ENCODE measurements at places on chromosomes 1 and 21.

DNA sequence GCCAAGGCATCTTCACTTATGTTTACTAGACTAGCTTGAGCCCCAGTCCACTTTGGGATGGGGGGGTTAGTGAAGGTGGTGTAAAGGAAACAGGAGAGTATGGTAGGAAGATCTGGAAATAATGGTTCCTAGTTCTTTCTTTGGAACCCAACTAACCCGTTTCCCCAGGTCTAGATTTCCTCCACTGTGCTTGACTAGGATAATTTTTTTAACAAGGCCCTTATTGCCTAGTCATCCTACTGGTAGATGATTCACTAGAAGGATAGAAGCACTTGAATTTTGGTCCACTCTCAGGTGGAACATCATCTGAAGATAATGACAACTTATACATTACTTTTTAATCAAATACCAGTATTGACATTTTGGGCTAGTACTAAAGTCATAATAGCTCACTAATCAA, 45.9 kb upstream of the MYOCOS start:
- DNase-seq = no peak

GRCh38 chr21:39696618-39697017, 48.4 kb upstream of the IGSF5 start:
- no peak for DNase-seq

- no peak for DNase-seq
Measured at GRCh38 chr1:246669659-246670058, 54.5 kb upstream of the SCCPDH start.

GRCh38 chr1:53964109-53964508, 18.0 kb downstream of the LRRC42 start:
- no peak for DNase-seq

GRCh38 chr1:227182012-227182411, 136.3 kb downstream of the CDC42BPA start:
- DNase-seq = no peak

GRCh38 chr1:169858467-169858866, 35.2 kb downstream of the SCYL3 start:
- no peak for DNase-seq

DNA sequence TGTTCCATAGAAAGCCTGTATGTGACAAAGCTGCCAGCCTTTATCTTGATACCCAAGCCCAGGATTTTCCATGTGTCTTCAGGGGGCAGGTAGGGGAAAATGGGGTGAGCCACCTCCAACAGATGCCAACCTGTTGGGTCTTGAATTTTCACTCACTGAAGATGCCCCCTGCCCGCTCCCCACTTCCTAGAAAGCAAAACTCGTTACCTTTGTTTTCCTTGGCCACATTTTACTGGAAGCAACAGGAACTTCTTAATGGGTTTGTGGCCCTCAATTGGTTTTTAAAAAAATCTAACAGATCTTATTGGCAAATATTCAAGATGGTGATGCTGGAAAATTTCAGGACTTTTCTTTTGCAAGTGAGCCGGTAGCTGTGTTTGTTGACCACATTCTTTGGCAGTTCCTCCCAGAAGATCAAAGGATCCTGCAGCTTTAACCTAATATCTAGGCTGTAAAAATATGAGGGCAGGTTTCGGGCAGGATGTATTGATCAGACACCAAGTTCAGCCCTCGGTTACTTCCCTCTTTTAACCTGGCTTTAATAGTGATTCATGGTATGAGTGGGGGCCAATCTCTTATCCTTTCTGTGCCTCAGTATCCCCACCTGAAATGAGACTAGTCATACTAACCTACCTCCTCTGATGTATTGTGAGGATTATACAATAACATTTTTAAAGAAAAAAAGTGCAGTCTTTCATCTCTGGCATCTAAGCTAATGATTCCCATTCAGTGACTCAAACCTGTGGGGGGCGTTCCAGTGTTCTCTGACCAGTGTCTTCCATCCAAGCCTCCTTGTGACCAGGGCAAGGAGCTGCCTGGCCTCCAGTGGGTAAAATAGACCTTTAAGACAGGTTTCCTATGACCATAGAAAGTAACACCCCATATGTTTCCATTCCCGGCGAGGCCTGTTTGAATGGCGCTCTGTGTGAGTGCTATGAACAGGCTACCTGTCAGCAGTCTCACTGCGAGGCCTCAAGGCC, 21.3 kb upstream of the GNPAT start:
- no peak for DNase-seq

DNA sequence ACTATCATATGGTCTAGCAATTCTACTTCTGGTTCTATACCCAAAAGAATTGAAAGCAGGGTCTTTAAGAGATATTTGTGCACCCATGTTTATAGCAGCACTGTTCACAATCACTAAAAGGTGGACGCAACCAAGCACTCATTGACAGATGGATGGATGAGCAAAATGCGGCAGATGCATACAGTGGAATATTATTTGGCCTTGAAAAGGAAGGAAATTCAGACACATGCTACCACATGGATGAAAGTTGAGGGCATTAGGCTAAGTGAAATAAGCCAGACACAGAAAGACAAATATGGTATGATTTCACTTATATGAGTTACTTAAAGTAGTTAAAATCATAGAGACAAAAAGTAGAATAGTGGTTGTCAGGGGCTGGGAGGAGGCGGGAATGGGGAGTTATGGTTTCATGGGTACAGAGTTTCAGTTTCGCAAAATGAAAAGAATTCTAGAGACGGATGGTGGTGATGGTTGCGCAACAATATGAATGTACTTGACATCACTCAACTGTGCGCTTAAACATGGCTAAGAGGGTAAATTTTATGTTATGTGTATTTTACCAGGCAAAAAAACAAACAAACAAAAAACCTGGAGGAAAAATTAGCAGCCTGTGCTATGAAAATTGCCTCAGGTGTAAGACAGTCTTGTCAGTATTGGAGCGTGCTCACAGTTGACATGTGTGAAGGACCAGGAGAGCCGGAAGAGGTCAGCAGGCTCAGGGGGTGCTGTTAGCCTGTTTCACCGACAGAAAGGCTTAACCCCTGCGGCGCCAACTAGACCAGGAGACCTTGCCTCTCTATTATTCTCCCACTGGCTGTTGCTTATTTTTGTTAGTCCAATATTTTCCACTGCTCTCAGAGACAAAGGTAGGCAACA, 26.5 kb downstream of the CD247 start:
- no peak for DNase-seq

- no peak for DNase-seq
Measured at GRCh38 chr21:29526545-29526944, 227.8 kb downstream of the BACH1 start.

- DNase-seq = no peak
Measured at GRCh38 chr21:32198384-32198783, 80.5 kb downstream of the MIS18A start.

DNA sequence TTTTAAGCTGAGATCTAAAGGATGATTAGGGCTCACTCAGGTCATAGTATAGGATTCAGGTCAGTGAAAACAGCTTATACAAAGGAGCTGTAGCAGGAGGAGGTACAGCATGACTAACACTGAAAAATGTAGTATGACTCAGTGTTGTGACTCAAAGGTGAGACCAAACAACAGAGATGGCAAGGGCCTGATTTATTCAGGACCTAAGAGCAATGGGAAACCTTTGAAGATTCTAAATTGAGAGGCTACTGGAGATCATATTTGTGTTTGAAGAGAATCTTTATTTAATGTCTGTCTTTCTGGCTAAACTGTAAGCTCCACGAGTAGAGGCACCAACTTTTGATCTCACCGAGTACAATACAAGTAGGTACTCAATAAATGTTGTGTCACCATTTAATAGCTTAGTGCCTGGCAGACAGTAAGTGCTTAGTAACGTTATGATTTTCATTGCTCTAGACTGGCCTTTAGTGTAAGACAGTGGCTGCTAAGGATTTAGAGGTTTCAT, 43.5 kb downstream of the PRKAA2 start:
- peak; percentile 13 for DNase-seq

GRCh38 chr21:44950351-44950750, 10.5 kb downstream of the SLX9 start:
- no peak for DNase-seq

DNA sequence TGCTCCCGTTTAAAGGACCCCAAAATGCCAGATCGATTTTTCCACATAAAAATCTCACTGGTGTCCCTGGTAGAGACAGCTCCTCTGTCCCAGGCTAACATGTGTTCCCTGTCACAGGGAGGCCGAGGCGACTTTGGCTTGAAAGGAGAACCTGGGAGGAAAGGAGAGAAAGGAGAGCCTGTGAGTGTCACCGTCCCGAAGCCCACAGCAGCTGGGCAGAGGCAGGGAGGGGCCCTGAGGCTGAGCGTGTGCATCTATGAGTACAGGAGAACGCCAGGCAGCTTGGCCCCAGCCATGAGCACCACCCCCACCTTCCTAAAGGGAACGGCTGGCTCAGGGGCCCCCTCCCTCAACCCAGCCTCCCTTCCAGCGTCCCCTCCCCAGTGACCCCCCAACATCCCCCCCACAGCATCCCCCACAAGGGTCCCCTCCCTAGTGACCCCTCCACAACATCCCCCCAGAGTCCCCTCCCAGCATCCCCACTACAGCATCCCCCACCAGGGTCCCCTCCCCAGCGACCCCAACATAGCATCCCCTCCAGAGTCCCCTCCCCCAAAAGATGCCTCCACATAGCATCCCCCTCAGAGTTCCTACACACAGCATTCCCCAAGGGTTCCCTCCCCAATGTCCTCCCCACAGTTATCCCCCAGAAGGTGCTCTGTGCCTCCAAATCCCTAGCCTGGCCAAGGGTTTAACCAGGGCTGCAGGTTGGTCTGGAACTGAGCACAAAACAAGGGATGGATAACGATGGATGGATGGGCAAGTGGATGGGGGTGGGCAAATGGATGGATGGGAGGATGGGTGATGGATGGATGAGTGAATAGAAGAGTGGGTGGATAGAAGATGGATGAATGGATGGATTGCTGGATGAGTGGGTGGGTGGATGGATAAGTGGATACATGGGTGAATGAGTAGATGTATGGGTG, 25.1 kb downstream of the COL6A2 start:
- DNase-seq = no peak

- no peak for DNase-seq
Measured at GRCh38 chr1:204084247-204084772, 11.4 kb downstream of the SOX13 start.

DNA sequence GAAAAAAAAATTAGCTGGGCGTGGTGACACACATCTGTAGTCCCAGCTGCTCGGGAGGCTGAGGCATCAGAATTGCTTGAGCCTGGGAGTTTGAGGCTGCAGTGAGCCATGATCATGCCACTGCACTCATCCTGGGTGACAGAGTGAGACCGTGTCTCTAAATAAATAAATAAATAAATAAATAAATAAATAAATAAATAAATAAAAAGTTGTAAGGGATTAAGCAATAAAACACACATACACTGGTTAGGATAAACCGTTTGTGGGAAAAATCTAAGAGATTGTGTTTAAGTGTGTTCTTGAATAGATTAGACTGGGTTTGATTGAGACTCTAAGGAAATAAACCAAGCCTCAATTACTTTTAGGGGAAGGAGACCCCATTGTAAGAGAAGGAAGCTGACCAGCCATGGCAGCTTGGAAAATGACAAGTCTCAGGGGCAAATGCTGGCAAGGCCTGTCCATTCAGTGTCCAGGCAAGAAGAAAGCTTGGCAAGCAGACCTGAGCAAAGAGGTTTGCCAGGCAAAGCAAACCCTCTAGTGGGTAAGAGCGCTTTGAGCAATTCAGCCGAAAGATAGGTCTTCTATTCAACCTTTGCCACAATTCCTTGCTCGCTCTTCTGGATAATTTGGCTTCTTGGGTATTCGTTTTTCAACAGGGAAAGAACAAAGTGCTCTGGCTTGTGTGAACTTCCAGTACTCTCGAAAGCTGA, 106.9 kb upstream of the SERBP1 start:
- DNase-seq = no peak

- peak; percentile 26 for DNase-seq
Measured at GRCh38 chr1:61131716-61132115, 49.4 kb downstream of the NFIA start.

GRCh38 chr1:9065213-9065751, 4.2 kb downstream of the SLC2A5 start:
- DNase-seq = no peak

DNA sequence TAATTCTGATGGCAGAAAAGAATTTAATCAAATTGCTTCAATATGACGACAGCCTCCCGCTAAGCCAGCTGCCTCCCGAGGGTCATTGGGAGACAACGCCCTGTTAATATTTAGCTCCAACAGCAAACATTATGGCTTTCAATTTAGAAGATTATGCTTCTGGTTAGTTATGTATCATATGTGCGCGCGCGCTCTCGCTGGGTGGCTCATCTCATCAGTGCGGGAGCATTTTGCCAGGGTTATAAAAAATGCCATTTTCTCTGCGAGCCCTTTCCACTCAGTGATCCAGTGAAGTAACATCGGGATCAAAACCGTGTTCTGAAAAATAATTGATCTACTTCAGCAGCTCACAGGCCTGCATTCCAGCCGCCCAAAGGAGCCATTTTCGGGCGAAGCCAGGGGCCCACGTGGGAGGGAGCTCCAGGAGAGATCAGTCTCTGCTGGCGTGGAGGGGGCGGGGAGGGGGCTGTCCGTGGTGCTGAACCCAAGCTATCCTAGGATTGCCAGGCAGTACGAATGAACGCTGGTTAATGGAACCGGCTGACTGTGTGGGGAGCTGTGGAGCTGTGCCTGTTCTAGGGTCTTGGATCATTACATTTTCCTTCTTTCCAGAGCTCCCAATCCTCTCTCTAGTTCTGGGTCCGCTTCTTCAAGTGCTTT, 219.1 kb upstream of the ZC3H12A start:
- DNase-seq = peak; percentile 16

GRCh38 chr1:31609514-31610118, 7.9 kb upstream of the HCRTR1 start:
- DNase-seq = no peak

DNA sequence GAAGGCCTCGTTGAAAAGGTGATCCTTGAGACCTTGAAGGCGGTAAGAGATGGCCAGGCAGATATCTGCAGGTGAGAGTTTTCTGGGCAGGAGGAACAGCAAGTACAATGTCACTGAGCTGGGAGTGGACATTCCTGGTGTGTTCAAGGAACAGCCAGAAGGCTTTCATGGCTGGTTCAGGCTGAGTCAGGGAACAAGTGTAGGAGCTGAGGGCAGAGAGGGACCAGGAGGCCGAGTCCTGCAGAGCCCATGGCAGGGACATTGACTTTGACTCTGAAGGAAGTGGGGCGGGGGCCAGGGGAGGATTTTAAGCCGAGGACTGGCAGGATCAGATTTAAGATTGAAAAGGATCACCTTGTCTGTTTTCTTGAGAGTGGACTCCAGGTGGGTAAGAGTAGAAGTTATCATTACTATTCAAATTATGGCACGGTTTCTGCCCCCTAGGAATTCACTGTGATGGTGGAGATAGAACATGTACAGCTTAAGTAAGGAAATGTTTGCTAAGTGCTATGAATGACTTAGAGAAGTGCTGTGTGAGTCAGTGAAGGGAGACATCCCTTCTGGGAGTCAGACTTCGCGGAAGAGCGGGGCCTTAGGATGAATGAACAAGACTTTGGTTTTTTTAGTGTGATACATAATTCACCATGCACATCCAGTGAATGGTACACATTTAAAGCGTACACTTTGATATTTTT, 202.3 kb downstream of the KIF26B start:
- no peak for DNase-seq

DNA sequence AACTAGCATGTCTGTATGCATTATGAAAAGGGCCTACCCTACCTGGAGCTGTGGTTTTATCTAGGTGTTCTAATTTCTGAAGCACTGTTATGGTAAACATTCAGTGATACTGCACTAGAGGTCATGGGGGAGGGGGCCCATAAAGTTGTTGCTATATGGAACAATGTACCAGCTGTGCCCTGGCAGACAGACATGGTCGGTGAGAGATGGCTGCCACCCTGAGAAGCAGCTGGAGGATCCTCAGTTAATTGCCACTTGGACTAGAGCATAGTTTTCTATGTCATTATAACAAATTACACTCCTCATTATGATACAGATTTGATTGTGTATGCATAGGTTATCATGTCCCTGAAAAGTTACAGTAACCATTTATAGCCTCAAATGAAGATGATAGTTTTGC, 45.4 kb downstream of the ILDR2 start:
- no peak for DNase-seq

- DNase-seq = no peak
Measured at GRCh38 chr21:18245464-18245967, 883 bp downstream of the CHODL start.
